ENCODE measurements at places on chromosomes 2 and 18.

- peak; percentile 60 for DNase-seq
Observed at GRCh38 chr2:39494784-39495251, 57.7 kb upstream of the MAP4K3 start.

DNA sequence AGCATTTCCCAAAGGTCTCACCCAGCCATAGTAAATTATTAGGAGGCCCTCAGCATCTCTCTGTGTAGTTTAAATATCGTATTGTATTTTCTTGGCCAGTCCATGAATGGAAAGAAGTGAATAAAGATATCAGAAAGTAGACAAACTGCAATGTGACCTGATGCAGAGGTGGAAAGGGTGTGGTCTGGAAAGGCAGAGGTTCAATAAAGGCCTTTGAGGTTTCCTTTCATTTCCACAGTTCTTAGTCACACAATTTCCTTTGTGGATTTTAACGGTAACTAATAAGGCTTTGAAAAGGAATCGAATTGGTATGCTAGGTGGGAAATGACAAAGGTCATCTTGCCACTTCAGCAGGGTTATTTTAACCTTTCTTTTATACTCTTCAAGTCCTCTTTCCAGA is 20.1 kb upstream of the WIPF1 start:
- no peak for DNase-seq

- DNase-seq: no peak
Observed at GRCh38 chr2:153416071-153416470, 62.5 kb downstream of the RPRM start.

DNA sequence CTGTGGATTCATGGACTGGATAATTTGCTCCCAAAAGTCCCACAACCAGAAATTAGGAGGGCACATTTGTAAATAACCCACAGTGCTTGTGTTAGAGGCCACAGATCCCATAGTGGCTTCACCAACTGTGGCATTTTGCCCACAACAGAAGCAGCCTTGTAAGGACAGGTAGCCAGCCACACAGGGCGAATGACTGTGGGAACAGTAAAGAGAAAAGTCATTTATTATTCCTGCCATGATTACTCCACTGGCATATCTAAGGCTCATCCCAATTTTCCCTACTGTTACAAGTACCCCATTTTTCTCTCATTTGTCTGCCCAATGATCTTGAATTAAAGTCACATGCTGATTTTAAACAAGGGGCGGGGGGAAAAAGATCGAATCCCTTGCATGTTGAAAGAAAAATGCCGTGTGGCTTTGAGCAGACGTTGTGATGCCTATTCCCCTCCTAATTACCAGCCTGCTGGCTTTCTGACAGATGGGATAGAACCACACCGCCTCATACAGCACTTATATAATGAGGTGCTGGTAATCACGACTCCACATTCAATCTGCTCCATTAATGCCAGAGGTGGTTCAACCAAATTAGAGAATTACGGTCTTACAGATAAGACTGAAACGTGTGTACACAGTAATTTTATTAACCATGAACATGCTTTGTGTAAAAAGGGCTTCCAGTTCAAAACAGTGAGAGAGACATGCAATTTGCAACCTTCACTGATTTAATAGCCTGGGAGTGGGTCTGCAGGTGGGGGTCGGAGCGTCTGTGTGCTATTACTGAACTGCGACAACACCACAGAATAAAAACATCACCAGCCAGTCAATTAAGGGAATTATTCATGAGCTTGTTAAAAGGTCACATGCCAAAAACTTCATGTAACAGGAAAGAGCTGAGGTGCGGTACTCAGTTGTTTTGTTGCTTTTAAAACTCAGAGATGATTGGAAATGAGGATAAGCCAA is 196.0 kb downstream of the TMEM163 start:
- DNase-seq: no peak

DNA sequence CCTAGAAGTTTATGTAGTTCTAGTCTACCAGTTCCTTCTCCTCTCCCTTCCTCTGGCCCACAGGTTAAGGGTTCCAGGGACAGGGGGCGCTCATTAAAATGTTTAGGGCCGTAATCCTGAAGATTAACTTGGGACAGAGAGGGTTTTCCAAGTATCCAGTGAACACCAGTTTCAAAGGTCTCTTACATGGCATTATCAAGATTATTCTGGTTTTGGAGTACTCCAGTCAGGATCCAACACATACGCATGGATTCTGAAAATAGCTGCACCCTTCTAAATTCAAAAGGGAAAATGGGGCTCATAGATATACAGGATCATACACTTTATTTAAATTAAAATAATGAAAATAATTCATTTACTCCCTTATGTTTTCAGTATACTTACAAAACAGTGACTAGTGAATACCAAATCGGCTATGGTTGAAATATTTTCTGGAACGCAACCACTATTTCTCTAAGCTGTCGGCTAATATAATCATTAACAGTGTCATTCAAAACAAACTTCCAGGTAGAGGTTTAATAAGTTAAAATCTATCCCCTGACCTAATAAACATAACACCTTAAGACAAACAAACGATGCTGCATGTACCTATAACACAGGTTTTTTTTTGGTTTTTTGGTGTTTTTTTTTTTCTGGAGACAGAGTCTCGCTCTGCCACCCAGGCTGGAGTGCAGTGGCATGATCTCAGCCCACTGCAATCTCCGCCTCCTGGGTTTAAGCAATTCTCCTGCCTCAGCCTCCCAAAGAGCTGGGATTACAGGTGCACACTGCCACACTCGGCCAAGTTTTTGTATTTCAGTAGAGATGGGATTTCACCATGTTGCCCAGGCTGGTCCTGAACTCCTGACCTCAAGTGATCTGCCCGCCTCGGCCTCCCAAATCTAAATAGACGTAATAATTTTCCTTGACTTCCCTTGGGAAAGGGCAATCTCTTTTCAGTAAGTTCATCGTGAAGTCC is 44.7 kb downstream of the MGAT4A start:
- no peak for DNase-seq

DNA sequence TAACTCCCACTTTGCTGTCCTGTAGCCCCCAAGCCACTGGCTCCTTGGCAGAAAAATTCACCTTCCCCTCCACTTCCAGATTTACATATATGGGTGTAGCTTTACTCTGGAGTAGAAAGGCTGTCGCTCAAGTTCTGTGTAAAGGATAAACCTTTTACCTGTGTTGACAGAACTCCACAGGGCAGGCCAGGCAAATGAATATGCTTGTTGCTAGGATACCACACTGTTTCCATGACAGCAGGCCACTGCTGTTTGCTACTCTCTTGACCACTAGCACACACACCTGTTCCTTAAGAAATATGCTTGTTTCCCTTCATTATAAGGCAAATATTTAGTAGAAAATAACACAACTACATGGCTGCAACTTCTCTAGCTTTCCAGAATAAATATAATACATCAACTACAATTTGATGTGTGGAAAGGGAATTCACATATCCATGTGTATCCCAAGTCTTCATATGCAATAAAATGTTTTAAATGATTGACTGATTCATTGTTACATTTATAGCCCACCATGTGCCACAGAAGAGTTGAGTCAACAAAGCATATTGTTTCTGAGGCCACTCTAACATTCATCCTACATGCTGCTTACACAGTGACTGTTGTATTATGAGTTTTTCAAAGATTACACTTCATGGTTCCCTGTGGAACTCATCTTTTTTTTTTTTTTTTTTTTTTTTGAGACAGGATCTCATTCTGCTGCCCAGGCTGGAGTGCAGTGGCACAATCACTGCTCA is 56.2 kb upstream of the ROCK1 start:
- DNase-seq: no peak

DNA sequence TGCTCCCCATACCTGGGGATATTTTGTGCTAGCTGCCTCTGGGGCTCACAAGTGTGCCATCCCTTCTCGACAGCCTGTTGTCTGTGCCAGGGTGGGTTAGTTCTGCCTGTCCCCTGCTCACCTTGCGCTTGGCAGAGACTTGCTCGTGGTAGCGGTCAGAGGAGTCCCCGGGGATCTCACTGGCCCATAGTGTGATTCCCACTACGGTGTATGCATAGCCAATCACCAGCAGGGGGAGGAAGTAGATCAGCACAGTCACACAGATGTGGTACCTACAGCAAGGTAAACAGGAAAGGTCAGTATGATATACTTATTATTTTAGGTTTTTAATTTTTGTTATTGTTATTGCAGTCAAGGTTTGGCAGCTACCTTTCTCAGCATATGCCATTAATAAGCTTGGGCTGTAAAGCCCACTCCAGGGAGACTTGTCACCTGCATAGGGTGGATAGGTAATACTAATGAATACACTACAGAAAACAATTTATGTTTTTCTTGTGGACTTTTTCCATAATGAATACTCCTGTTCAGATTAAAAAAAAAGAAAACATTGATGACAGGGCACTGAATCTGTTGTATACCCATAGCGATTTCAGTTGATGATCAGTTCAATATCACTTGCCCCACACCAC is 95.2 kb downstream of the POLE4 start:
- peak; percentile 27 for DNase-seq

DNA sequence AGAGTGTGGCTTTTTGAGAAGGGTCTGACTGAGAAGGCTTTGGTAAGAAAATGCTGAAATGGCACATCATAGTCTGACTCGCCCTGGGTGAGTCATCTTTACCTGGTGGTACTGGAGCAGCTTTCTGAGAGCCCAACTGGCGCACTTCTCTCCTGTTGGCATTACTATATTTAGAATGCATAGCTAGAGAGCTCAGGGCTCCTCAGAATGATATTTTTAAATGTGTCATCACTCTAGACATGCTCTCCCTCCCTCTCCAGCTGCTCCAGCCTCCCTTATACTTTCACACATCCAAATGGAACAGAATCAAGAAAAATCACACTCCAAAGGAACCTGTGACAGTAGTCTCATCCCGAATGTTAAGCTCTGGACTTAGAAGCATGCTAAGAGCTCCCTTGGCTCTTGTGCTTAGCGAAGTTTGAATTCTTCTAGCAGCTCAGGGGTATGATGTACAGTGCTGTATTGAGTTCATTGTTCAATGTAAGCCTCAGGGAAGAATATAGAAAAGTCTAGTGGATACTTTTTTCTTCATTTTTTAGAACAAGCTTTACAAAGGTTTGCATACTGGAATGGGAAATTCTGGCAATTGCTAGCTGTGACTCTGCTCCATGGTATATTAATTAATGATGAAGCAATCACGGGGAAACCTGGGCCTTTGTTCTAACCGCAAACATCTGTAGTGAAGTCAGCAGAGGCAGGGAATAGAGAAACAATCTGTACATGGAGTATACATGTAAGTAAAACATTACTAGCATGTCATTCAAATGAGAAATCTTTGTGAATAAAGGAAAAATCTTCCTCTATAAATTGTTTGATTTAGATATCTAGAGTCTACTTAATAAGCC is 751.2 kb upstream of the NRXN1 start:
- DNase-seq: no peak

DNA sequence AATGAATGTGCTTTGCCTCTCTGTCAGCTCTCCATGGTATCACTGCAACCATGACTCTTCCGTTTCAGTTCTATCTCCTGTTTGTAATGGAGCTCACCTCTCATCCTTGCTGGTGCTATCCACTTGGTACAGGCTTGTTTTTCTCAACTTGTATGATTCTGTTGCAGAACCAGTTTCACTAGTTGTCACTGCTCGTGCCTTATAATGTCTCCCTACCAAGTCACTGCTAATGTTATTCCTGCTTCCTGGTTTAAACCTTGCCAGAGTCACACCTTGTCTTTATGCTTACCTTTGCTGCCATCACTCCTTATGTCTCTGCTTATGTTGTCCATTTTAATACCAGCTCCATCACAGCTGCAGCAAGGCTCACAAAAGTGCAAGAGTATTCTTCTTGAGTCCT is 1191.0 kb upstream of the LRRTM1 start:
- DNase-seq: no peak

GRCh38 chr18:10997885-10998284 is 151.5 kb downstream of the PIEZO2 start:
- DNase-seq: no peak

DNA sequence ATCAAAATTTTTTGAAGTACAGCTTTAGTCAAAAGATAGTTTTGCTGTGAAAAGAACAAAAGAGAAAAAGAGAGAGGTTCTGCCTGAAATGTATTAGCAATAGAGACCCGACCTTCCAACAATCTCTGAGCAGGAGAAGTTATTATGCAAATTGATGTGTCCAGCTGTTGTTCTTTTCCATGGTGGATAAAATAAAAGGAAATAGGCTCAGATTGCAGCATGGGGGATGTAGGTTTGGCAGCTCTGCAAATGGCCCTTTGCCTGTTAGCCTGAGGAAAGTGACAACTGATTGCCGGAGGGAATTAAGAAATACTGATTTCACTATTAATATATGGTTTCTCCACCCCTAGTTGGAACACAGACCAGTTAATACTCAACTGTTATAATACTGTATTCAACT is 1283.2 kb upstream of the NXPH2 start:
- DNase-seq: no peak

DNA sequence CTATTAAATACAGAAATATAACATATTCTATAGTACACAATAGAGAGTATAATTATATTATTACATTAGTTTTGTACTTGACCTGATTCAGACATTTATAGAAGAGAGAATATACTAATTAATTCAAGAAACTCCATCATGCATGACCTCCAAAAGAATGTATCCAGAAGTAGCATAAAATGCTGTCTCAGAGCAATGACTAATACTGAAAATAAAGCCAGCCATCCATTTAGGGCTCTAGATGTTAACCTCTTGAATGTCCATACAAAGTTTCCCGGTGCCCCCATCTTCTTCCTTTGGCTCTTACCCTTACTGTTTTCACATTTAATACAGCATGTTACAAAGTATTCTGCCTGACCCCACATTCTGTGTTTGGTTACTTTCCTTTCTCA is 102.0 kb downstream of the ARHGAP15 start:
- no peak for DNase-seq

DNA sequence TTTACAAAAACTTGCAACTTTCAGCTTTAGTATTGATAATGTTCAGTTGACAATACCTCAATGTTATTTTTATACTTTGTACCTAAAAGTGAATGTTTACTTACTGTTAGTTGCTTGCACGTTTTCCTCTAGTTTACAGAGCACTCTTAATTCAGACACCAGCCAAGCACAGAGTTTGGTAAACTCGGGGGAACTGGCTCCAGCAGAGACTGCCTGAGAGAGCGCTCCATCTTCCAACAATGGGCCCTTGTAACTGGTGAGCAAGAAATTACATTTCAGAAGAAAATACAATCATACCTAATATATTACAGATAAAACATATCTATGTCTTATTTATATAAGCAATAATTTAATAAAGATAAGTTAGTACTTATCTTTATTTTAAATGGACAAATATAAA is 3.7 kb downstream of the FAM98A start:
- DNase-seq: no peak

GRCh38 chr2:207142461-207142860 is 23.3 kb downstream of the KLF7 start:
- DNase-seq: peak; percentile 70

GRCh38 chr2:114123925-114124324 is 234.0 kb downstream of the ACTR3 start:
- no peak for DNase-seq

- DNase-seq: no peak
Observed at GRCh38 chr2:241003830-241004564, 5.6 kb downstream of the SNED1 start.

GRCh38 chr18:42184685-42185477 is 229.8 kb downstream of the PIK3C3 start:
- no peak for DNase-seq

- DNase-seq: no peak
Observed at GRCh38 chr18:45556222-45556621, 59.1 kb upstream of the SLC14A2 start.
